A549 treated with ZK216348 at 1 μM for 4 hours (cell line): ENCODE measurements at places on chromosomes 11 and 22. TPM values are rescaled to one million over a fixed set of nuclear protein-coding genes. Genes with fewer than 3 reads are reported as not detected.

PTPN5 gene
- total RNA-seq, result 0.05 TPM in 1 of 5 replicates, not detected in the others

KCNK4 gene
- total RNA-seq, result 0.12 to 0.21 TPM (median 0.20 TPM) in 3 of 5 replicates, not detected in the others

VWA5A gene
- 0.09 to 0.28 TPM (median 0.21 TPM) in 4 of 5 replicates, not detected in the other for total RNA-seq

RNH1 gene
- 101 to 180 TPM (median 170 TPM) in 5 replicates for total RNA-seq

CASTOR1 gene
- 3.2 to 7.1 TPM (median 5.3 TPM) in 5 replicates for total RNA-seq

BBOX1 gene
- not detected in 5 replicates for total RNA-seq

GRIK4 gene
- total RNA-seq, result not detected in 5 replicates
